Right atrium auricular region (tissue), 2 donors: ENCODE measurements at places on chromosomes 5 and 9.

DNA sequence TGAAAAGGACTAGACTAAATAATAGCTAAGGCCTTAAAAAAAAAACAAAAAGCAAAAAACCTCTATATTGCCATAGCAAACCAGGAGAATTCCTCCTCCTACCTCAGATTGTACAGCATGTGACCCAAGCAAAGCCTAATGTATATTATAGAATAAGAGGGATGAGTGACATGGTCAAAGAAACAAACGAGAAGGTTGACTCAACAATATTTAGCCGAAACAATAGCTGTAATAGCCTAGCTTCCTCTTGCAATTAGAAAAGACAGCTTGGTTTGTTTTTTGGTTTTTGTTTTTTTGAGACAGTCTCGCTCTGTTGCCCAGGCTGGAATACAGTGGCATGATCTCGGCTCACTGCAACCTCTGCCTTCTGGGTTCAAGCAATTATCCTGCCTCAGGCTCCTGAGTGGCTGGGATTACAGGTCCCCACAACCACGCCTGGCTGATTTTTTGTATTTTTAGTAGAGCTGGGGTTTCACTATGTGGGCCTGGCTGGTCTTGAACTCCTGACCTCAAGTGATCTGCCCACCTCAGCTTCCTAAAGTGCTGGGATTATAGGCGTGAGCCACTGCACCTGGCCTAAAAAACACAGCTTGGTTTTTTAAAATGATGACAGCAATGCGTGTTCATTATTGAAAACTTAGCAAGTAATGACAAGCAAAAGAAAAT, 5.6 kb downstream of the NLN start:
- DNase-seq: no peak

GRCh38 chr5:143760131-143760505, 51.8 kb upstream of the HMHB1 start:
- DNase-seq: no peak

- no peak for DNase-seq
These were observed 67.9 kb upstream of the SLC28A3 start for GRCh38 chr9:84408416-84408815.

DNA sequence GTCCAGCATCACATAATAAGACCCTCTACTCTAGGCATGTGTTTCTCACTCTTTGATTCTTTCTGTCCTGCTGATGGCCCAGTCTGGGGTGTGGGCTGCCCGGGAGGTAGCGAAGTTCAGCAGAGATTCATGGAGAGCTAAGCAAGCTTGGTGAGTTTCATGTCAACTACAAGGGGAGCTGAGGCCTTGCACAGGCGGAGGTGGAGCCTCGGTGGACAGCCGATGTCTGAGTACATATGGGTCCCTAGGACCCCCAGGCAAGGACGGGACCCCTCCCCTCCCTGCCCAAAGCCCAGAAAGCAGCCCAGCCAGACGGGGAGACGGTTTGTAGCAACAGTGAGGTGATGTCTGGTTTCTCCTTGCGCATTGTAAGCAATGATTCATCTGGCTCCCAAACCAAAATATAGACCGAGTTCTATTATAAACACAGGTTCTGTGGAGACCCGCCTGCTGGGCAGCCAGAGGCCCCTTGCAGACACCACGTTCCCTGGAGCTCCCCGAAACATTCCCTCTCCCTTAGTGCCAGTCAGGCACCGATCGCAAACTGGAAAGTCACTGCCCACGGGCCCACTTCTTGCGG, 45.5 kb downstream of the COL27A1 start:
- no peak for DNase-seq

DNA sequence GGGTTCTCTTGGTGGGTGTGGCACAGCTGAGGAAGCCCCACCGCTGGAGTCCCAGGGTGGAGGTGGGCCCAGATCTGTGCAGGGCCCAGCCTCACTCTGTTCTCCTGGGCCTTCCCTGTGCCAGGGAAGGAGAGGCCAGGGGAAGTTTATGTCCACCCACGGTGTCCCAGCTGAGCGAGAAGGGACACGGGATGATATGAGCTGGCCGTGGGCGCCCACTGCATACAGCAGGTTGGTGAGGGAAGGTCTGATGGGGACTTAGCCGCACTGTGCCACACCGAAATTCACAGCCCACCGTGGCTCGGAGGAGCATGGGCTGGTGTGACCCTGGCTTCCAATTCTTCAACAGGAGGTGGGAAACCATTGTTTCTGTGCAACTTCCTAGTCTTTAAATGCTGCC, 33.9 kb downstream of the UNC5A start:
- DNase-seq: no peak

GRCh38 chr5:75729321-75729720, 12.1 kb upstream of the POC5 start:
- DNase-seq: no peak

DNA sequence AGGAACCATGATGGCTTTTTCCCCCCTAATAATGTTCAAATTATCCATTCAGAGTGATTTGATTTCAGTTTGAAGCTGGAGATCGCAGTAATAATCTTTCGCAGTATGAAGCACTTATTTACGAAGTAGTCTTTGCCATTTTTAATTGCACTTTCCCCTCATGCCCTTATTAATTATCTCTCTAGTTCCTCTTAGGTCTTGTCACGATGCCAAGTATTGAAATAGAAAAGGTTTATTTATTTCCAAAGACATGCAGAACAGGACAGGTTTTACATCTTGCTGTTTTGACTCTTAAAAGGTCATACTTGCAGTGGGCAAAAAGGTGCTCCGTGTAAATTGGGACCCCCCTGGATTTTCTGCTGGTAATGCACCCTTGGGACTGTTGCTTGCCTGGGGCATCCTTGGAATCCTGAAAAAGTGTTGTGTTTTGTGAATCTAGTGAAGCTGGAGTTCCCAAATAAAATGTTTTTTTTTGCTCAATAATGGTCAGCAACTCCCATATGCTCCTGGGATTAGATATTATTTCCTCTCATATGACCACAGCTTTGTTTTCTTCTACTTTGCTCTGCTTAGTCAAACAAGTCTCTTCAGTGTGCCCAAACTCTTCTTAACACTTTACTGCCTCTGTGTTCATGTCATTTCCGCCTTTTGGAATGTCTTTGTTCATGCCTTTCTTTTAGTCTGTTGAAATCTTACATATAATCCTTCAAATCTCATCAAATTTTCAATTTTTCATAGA, 278.3 kb downstream of the TMEM38B start:
- no peak for DNase-seq

GRCh38 chr5:160021831-160022446, 13.0 kb downstream of the TTC1 start:
- DNase-seq: peak; percentile 64

- DNase-seq: no peak
These were observed 134.6 kb upstream of the HAND1 start for GRCh38 chr5:154612666-154613065.

DNA sequence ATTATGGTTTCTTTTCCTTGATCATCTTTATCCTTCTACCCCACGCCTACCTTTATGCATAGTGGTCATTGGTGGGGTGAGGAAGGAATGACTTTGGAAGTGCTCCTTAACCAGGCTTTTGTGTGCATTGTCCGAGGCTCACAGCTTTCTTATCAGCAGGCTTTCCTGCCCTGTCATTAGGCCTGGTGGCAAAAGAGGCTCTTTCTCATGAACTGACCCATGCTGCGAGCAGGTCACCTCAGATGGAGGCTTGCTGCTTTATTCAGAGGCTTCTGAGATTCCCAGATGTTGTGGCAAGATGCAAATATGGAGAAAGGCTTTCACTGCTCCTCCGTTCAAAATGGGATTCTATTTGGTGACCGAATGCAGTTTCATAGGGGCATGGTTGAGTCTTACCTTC, 57.4 kb upstream of the DMRTA1 start:
- DNase-seq: no peak
